ENCODE measurements at places on chromosomes 4 and X. TPM values are rescaled to one million over a fixed set of nuclear protein-coding genes. Genes with fewer than 3 reads are reported as not detected.

The NLGN4X gene
- 44.3 TPM for total RNA-seq

DNA sequence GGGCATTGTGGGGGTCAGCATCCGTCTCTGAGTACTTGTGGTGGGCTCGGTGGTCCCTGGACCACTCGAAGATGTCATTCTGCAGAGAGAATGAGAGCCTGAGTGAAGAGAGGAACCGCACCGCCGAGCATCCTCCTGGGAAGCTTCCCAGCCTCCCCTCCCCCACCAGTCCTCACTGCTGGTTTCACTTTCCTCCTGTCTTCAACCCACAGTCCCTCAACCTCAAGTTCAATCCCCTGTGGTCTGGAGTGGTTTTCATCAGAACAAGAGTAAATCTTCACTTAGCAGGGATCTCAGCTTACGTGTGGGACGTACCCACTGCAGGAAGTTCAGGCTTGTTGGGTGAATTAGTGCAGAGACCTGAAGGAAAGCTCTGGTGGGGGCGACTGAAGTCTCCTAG is 117.8 kb downstream of the SCD5 start:
- no peaks in the 10 kb centered on the region for H3K27me3 ChIP-seq
- H3K4me1 ChIP-seq: no peaks in the 10 kb centered on the region
- H3K27ac ChIP-seq: no peak overlapping the region
- no peaks in the 10 kb centered on the region for H3K36me3 ChIP-seq
- no peak overlapping the region for H3K4me3 ChIP-seq

The AVPR2 gene
- total RNA-seq: not detected

The FGF2 gene
- total RNA-seq: 13.0 TPM
